WTC11 (cell line): ENCODE measurements at places on chromosomes 6 and 20. TPM values are rescaled to one million over a fixed set of nuclear protein-coding genes. Genes with fewer than 3 reads are reported as not detected.

GNMT gene
- total RNA-seq = 1.6 to 2.7 TPM (median 2.0 TPM) in 3 replicates

TMEM74B gene
- 7.3 to 10.9 TPM (median 8.4 TPM) in 3 replicates for total RNA-seq

CALHM4 gene
- not detected in 3 replicates for total RNA-seq

GCLC gene
- total RNA-seq = 33.8 to 47.1 TPM (median 38.6 TPM) in 3 replicates

ALDH5A1 gene
- total RNA-seq = 5.1 to 6.7 TPM (median 5.5 TPM) in 3 replicates

VGLL2 gene
- 0.11 TPM in 1 of 3 replicates, not detected in the others for total RNA-seq

KIF25 gene
- 0.28 to 1.1 TPM (median 0.71 TPM) in 3 replicates for total RNA-seq

RREB1 gene
- 38.5 to 39.4 TPM (median 39.4 TPM) in 3 replicates for total RNA-seq

DNA sequence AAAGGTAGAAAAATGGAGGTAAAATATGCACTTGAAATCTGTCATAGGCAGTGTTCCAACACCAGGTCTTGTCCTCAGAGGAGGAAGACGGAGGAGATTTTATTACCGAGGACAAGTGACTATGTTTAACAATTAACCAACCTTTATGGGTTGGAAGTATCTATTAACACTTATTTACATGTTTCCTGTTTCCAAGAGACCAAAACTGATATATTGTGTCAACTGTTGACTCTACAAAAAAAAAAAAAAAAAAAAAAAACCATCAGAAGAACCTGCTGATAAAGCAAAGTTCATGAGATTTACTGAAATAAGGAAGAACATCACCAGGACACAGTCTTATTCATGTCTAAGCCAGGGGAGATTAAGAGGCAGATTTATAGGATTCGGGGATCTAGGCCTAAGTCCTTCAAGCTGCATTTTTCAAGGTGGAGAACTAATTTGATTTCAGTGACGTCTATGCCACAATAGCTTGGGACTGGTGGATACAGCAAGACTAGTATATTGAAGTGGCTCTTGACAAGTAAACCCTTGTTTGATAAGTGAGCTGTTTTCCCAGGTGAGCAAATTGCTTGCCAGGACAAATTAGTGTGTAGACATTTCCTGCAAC is 126.6 kb upstream of the NAA20 start:
- DNase-seq = no peak

GRCh38 chr6:15441981-15442380 is 196.1 kb downstream of the JARID2 start:
- no peak for DNase-seq

- no peak for DNase-seq
Measured at GRCh38 chr6:151408858-151409257, 17.5 kb upstream of the ZBTB2 start.

DNA sequence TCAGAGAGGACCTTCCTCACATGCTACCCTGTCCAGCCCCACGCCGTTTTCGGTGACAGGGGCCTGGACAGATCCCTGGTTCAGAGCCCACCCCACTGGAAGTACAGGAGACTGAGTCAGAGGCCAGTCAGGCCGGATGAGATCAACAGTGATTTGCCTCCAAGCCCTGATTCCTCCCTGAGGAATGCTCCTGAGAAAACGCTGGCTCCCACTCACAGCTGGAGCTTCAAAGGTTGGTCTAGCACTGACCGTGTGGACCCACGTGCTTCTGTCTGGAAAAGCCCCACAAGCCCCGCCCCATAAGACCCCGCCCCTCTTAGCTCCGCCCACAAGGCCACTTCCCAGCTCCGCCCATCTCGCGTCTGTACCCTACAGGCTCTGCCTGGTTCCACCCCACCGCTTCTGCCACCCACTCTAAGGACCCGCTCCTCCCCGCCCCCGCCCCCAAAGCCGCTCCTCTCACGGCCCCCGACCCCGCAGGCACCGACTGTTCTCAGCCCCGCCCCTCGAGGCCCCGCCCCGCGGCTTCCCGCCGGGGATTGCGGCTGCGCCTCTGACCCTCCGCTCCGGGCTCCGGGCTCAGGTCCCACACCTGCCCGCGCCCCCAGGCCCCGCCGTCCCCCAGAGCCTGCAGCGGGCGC is 64.9 kb upstream of the BHLHE23 start:
- DNase-seq = peak; percentile 80

DNA sequence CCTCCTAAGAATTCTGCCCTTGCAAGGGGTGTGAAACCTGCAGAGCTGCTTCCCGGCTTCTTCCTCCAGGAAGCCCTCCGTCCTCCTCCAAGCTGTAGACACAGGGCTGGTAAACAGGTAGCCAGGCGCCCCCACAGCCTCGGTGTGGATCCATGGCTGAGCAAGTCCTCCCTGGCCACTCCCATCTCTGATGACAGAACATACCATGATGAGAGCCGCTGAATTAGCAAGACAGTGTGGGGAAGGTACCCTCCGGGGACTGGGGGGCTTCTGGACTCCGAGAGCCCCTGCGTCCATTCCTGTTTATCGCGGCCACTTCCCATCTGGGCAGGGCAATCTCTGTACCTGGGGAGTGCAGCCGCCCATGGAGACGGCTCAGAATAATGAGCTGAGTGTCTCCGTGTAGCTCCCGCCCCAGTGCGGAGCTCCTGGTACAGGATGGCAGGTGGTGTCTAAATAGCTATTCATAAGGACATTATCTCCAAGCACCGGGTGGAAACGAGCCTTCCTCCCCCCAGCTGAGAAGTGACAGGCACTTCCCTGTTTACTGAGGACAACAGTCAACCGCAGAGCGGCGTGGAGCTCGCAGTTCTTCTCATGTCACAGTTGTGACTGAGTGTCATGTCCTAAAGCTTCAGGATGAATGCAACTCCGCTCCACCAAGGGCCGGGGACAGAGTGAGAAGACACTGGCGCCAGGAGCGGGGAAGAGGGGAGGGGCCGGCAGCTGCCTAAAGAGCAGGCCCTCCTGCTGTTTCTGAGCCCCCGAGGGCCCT is 22.7 kb upstream of the NTSR1 start:
- no peak for DNase-seq

- no peak for DNase-seq
Measured at GRCh38 chr6:147141711-147142308, 62.4 kb upstream of the STXBP5 start.

DNA sequence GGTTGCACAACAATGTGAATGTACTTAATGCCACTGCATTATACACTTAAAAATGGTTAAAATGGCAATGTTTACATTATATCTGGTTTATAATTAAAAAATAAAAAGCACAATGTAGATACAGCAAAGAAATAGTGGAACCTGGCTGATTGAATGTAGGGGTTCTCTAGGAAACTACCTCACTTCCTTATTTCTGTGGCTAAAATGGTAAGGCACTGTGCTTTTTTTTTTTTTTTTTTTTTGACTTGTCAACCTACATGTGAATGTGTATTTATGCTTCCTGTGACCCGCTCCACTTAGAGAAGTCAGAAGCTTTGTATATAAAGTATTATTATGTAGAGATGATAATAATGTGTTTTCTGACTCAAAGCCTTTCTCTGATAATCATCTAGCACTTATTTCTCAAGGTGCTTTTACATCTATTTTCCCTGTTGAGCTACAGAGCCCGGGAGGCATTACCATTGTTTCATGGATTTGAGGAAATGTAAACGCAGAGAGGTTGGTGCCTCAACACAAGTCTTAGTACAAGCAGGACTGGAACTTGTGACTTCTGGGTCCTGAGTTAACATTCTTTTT is 55.0 kb downstream of the SOX4 start:
- DNase-seq = no peak

GRCh38 chr6:150025201-150025917 is at the start of gene RAET1L:
TSS of gene RAET1L (minus strand) at chr6:150025532. CDS start at chr6:150025471, 61 bp downstream.
- DNase-seq = no peak

DNA sequence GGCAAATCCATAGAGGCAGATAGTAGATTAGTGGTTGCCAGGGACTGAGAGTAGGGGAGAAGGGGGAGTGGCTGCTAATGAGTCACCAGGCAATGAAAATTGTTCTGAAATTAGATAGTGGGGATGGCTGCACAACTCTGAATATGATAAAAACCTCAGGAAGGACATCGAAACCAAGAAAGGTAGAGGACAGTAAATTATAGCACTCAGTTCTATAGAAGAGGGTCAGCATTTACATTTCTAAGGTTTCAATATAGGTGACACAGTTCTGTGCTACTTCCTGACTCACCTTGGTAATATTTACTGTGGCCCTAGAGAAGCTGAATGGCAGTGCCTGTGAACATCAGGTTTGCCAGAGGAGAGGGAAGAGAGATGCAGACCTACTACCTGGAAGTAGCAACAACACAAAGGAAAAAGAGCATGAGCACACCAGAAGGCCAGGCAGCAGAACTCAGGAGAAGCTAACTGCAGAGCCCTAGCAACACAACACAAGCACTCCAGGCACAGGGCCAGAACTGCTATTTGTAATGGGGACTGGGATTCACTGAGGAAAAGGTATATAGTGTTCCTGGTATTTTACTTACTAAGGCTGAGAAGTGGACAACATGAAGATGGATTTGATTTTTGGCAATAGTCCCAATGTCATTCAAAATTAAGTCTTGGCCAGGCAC is 75.9 kb downstream of the PLCG1 start:
- no peak for DNase-seq

DNA sequence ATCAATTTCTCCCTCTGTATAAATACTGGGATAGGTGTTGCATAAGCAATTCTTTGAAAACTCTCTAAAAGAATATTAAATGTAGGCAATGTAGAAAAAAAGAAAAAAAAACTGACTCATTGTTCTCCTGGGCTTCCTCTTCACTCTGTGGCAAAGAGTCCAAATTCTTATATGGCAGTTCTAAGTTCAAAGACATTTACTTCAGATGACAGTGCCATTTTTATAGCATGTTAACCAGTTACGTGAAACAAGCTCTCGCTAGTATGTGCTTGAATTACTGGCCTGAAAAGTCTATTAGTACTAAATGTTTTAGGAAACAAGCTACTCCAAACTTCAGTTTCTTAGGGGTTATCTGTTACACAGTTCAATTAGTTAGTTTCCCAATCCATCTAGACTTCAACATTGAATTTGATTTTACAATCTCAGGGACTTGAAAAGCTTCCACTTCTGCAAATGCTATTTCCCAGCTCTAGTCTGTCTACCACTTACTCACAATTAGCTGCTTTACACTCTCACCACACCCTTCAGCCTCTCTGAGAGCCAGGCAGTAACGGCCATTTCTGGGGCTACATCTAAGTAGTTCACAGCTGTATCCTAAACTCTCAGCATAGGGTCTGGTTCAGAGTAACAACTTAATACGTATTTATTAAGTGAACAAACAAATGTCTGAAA is 100.4 kb downstream of the OGFRL1 start:
- no peak for DNase-seq

GRCh38 chr6:5670811-5671561 is 335.7 kb downstream of the NRN1 start:
- DNase-seq = no peak

GRCh38 chr6:125789167-125789566 is 1.6 kb upstream of the NCOA7 start:
- DNase-seq = no peak

DNA sequence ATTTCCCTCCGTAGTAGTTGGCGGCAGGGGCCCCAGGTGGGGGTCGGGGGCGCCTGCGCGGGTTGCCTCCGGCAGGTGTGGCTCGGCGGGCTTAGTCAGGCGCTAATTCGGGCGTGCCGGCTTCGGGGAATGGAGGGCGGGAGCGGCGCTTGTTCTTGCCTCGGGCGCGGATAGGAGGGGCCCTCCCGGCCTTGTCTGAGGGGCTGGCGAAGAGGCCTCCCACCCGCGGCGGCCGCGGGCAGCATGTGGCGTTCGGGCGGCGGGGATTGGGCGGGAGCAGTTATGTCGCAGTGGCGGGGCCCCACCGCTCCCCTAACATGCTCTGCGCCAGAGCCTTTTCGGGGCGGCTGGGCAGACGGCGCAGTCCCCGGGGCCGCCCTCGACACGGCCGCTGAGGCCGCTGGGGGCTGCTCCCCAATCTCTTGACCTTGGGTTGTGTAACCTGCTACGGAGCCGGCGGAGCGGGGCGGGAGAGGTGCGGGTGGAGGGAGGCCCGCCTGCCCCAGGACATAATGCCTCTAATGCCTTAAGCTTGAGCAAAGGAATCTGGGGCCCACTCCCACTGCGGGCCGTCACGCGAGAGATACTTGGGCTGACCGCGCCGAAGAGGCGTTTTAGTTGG is 1.1 kb downstream of the AMD1 start:
- peak; percentile 55 for DNase-seq

- no peak for DNase-seq
Measured at GRCh38 chr6:158290659-158291058, 21.6 kb upstream of the TULP4 start.

GRCh38 chr20:45924391-45925261 is 9.9 kb upstream of the PCIF1 start:
- DNase-seq = no peak

- no peak for DNase-seq
Measured at GRCh38 chr6:50637267-50637666, 76.1 kb upstream of the TFAP2D start.

GRCh38 chr6:92507552-92507951 is 911.8 kb downstream of the EPHA7 start:
- no peak for DNase-seq

DNA sequence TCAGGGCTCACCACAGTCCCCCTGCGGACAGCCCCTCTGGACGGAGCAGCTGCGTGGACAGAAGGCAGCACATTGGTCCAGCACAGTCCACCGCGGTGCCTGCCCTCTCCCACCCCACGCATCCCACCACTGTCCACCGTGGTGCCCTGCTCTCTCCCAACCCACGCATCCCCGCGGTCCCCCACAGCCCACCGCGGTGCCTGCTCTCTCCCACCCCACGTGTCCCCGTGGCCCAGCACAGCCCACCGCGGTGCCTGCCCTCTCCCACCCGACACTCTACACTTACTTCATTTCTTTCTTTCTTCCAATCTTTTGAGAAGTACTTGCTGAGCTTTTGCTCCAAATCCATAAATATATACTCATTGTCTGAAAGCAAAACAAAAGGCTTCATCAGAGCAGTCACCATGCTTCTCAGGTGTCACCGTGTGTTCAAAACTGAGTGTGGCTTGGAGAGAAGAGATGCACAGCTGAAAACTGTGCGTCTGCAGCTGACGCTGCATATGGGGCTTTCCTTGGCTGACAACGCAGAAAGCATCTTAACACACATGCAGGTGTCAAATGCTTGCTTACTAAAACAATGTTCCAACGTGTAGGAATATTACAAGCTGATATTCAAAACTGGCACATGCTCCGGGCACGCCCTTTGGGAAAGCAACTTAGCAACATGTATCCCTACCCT is 11.8 kb downstream of the FRMD1 start:
- no peak for DNase-seq

DNA sequence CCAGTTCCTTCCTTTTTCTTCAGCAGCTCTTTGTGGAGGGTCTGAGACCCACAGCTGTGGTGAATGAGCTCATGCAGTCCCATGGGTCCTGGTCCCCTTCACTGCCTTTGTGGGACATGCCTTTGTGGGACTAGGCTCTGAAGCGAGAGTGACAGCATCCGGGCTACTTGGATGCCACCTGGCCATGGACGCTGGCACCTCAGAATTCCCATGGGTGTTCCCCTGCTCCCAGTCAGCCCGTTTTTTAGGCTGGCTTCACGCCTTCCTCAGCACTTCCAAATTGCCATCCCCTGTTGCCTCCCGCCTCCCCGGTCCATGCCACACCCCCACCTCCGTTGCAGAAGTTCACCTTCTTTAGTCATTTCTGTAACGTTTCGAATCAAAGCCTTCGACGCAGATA is 45.1 kb downstream of the RAMACL start:
- DNase-seq = no peak

- no peak for DNase-seq
Measured at GRCh38 chr6:113732384-113732966, 124.7 kb upstream of the MARCKS start.

- no peak for DNase-seq
Measured at GRCh38 chr6:74447013-74447412, 751.0 kb downstream of the CD109 start.
